ENCODE measurements at places on chromosomes 12 and 14.

DNA sequence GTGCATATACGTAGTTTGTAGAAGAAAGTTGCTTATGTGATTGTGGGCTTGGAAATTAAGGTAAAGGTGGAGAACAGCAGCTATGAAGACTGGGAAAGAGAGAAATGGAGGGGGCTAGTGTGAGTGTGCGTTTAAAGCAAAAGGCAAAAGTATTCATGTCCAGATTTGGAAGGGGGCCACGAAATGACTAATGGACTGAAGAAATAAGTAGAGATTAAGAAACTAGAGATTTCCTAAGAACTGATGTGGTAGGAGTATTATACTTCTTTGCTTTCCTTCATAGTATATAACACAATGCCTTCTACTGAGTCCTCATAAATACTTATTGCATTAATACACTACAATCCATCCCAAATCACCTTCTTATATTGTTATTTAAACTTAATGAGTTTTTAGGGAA lies 298.6 kb upstream of the NOVA1 start:
- no peak for DNase-seq

- DNase-seq: no peak
These were observed 830 bp upstream of the MIS18BP1 start for GRCh38 chr14:45253754-45254310.

DNA sequence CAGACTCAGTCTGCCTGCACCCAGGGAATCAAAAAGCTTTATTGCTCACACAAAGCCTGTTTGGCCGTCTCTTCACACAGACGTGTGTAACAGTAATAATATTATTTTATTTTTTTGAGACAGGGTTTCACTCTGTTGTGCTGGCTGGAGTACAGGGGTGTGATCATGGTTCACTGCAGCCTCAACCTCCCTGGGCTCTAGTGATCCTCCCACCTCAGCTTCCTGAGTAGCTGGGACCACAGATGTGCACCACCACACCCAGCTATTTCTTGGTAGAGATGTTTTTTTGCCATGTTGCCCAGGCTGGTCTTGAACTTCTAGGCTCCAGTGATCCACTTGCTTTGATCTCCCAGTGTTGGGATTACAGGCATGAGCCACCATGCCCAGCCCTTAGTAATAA lies 88.4 kb upstream of the DCD start:
- no peak for DNase-seq

DNA sequence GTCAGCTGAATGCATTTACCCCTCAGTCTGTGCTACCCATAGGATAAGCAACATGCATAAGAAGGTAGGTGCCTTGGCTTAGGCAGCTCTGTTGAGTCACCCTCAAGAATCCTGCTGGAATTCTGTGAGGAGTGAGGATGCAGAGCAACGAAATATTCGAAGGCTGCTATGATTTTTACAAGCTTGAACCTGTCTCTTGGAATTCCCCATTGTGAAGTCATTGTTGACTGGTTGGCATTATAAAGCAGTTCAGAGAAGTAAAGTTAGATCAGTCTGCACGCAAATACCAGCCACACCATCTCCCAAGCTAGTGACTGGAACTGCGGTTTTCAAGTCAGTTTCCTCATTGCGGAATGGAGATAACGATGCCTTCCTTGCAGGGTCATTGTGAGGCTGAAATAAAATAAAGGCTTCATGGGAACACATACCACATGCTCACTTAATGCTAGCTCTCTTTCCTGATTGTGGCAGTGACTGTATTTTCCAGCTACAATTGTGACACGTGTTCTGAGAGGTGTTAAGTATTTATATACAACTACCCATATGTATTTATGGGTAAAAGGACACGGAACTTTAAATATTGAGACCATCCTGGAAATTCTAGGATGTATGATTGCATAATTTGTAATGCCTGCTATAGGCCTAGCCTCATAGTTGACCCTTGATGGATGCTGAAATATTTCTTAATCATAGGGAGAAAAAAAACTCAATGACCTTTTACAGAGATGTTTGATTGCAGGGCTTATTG lies 96.7 kb downstream of the ETV6 start:
- no peak for DNase-seq

DNA sequence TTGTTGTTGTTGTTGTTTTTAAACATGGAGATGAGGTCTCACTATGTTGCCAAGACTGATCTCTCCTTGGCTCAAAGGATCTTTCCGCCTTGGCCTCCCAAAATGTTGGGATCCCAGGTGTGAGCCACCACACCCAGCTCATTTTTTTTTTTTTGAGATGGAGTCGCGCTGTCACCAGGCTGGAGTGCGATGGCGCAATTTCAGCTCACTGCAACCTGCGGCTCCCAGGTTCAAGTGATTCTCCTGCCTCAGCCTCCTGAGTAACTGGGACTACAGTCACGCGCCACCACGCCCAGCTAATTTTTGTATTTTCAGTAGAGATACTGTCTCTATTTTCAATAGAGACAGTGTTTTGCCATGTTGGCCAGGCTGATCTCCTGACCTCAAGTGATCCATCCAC lies 4.9 kb upstream of the CLIP1 start:
- no peak for DNase-seq

- no peak for DNase-seq
These were observed 54.0 kb downstream of the PHLDA1 start for GRCh38 chr12:75977590-75977951.

GRCh38 chr14:29603696-29604095 lies 324.0 kb downstream of the PRKD1 start:
- no peak for DNase-seq

- no peak for DNase-seq
These were observed 2.5 kb downstream of the KDM5A start for GRCh38 chr12:386651-387050.

DNA sequence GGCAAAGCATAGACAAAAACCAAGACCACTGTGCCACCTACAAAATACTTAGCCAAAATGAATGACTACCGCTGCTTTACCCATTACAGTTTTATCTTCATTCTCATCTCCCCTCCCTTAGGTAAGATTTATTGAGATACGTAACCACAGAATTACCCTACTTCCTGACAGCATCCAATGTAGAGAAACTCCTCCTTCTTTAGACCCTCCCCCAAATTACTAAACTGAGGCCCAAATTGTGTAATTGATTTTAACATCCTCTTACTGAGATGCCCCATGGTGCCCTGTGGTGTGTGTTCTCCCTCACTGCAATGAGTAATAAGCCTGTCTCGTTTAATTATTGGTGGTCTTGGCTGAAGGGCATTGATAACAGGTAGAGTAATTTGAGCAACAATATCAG lies 19.1 kb downstream of the VRK1 start:
- DNase-seq: no peak

DNA sequence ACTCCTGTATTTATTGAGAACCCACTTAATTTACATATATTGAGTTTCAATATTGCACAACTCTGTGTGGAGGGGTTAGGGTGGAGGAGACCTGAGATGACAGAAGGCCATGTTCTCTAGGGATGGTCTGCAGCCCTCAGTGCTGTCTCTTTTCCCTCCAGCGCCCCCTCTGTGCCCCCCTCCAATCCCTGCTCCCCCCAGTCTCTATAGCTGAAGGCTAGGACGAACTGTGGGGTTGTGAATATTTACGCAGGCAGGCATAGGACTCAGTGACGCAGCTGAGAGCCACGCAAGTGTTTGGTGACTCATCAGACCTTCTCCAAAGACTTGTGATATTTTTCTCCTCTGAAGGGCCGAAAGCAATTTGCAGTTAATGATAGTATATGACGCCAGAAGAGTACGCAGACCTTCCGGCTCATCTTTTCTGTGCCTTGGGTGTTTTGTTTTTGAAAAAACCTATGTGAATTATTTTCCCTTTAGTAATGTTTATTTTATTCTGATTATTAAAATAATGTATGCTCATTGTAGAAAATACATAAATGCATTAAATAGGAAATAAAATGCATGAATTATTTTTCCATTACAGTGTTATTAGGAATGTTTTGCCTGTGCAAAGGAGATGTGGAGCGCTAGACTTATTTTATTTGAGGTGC lies 85.3 kb downstream of the SLC25A47 start:
- DNase-seq: no peak

DNA sequence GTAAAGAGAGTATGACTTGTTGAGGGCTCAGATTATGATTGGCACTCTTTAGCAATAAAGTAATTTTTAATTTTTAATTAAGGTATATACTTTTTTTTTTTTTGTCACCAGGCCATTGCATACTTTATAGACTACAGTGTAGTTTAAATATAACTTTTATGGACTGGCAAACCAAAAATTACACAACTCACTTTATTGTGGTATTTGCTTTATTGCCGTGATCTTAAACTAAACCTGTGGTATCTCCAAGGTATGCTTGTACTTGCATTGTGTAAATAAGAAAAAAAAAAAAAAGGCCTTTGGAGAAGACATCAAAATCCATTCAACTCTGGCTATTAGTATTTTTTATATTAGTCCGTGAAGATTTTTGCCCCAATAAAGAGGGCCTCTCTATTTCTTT lies 646.7 kb upstream of the FOXG1 start:
- no peak for DNase-seq

- no peak for DNase-seq
These were observed 61.8 kb downstream of the LRRK2 start for GRCh38 chr12:40286583-40286982.

DNA sequence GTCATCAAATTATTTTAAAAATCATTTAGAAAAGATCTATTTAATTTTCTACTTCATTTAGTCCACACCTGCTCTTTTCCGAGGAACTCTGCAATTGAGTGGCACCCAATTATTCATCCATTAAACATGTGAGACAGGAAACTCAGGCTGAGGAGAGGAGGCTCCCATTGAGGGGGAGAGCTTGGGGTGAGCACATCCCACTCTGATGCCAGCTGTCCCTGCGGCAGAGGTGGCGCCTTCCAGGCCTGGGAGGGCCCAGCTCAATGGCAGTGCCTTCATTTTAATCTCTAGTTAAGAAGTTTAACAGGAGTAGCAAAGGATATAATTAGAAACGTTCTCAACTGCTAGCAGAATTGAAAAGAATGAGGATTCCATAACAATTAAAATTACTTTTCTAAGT lies 92.0 kb downstream of the ITPR2 start:
- DNase-seq: no peak

- DNase-seq: no peak
These were observed 12.1 kb downstream of the CLEC14A start for GRCh38 chr14:38243696-38244240.

- DNase-seq: no peak
These were observed 3.3 kb downstream of the BHLHE41 start for GRCh38 chr12:26121323-26122060.

GRCh38 chr14:57389646-57390036 lies 745 bp upstream of the NAA30 start:
- DNase-seq: no peak

- no peak for DNase-seq
These were observed 74.7 kb downstream of the BTG1 start for GRCh38 chr12:92070864-92071445.

- DNase-seq: no peak
These were observed 21.6 kb downstream of the RFC5 start for GRCh38 chr12:118038137-118038536.

DNA sequence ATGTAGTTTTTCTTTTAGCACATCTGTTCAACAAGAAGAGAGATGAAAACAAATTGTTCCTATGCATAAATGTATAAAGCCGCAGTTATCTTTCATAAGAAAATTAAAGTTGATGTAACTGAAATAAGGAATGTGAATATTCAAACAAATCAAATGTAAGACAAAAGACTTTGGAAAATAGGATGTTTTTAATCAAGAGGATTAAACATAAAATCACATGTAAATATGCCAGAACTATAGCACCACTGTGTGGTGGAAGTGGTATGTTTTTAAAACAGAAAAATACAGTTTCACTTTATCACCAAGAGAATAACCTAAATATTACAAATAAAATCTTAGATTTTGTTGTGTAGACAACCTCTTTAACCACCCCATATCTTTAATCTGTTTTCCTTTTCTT lies 40.4 kb downstream of the CAPS2 start:
- DNase-seq: no peak

DNA sequence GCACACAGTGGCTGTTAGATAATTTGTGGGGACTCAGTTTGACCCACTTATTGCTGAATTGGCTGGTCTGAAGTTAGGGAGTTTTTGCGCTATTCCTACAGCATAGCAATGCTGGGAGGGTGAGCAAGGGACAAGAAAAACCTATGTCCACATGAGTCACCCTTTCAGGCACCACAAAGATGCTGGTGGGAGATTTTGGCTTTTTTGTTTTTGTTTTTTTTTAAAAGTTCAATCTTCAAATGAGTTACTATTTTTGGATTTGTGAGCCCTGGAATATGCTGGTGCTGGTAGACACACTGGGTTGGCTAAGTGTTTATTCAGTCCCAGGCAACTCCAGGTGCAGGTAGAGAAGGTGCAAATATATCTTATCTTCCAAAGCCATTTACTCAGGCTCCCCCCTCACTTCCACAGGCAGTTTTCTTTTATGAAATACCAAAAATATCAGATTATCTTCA lies 143.4 kb downstream of the BTG1 start:
- no peak for DNase-seq

DNA sequence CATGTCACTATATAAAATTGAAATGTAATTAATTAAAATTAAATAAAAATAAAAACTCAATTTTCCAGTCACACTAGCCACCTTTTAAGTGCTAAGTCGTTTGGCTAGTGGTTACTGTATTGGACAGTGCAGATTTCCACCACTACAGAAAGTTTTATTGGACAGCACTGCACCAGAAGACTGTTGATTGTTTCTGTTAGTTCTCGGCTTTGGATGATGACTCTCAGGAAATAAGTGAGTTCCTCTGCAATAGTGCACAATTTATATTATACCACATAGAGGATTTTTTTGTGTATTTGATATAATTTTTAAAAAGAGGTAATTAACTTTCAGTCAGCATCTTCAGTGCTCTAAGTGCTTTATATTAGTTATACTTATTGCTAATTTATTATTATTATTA lies 52.7 kb downstream of the FAR2 start:
- no peak for DNase-seq

DNA sequence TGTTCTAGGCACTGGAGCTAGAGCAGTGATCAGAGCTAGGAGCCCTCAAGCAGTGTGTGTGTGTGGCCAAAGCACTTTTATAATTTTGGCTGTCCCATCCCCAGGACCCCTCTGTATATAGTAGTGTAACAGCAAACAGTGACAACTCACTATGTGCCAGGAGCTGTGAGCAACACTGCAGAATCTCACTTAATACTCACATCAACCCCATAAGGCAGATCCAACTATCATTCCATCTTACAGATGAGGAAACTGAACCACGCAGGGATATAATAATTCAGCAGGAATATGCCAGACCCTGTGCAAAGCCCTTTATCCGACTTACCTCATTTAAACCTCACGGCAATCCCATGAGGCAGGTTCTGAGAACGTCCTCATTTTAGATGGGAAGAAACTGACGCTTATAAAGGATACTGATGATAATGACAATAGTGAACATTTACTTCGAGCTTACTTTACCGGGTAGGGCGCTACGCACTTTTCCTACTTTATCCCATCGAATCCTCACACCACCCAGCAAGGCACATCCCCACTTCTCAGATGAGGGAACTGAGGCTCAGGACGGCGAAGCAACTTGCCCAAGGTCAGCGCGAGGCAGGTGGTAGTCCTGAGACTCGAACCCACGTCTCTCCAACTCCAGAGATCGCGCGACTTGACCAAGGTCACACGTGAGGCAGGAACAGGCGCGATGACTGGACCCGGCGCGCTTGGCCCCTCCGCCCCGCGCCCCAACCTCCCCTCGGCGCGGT lies 687 bp downstream of the RAB35 start:
- DNase-seq: no peak

- no peak for DNase-seq
These were observed 18.7 kb upstream of the DGLUCY start for GRCh38 chr14:91095178-91095577.

- no peak for DNase-seq
These were observed 407.0 kb upstream of the SEL1L start for GRCh38 chr14:81940651-81941050.

All from right kidney (tissue), 9 donors.